ENCODE measurements at places on chromosomes 5 and 9.
A peak's percentile ranks its signal among the peaks of the same experiment; 100 is the strongest.

DNA sequence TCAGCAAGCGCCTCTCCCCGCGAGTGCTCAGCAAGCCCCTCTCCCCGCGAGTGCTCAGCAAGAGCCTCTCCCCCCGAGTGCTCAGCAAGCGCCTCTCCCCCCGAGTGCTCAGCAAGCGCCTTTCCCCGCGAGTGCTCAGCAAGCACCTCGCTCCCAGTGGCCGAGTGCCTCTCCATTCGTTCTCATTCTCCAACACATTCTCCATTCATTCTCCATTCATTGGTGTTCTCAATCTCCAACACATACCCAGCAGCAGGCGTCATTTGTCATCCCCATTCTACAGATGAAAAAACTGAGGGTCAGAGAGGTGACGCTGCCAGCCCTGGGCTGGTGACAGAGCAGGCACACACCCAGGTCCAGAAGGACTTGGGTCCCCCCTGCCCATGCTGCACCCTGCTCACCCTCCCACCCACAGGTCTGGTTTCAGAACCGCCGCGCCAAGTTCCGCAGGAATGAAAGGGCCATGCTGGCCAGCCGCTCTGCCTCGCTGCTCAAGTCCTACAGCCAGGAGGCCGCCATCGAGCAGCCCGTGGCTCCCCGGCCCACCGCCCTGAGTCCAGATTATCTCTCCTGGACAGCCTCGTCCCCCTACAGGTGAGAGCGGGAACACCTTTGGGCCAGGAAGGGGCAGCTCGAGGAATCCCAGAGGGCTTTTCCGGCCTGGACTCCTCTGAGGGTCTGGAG lies 32.5 kb downstream of the PTGES start:
- DNase-seq: peak; percentile 56

DNA sequence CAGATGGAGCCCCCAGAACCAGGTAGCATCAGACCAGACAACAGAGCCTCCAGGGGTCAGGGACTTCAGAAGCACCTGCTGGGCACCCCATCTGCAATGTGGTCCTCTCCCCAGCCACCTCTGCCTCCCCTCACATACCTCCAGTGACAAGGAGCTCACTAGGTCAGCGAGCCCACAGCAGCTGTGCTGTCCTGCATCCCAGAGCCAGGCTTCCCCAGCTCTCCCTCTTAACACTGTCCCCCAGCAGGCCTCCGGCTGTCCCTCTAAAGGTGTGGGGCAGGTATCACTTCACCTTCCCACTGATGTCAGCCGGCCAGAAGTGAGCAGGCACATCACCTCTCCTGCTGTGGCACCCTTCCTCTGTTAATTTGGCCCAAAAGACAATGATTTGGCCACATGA lies 83.6 kb downstream of the LMX1B start:
- DNase-seq: no peak

DNA sequence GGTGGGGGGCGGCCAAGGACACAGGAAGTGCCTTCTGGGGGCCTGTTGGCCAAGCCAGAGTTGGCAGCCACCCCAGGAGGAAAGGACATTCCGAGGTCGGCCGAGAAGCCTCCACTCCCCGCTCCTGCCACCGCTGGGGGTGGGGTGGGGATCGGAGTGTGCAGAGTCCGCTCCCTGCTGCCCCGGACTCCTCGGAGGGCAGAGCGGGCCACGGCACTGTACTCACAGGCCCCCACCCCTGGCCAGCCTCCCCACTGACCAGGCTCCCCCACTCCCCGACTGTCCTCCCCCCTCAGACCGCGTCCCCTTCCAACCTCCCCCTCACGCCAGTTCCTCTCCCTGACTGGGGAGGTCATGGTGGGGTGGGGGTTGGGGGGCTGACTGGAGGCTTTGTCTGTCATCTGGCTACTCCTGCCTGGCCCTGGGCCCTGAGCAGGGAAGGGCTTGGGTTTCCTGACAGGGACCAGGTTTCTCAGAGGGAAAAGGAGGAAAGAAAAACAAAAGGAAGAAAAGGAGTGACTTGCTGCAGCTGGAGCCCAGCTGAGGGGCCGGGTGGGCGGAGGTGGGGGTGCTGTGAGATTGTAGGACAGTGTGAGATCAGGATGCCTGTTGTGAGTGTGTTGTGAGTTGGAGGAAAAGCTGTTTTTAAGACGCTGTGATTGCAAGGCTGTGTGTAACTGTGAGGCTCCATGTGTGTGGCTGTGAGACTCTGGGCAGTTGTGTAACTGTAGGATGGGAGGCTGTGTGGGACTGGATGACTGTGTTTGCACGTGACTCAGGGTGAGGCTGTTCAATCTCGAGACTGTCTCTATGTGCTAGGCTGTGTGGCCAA lies 29.7 kb downstream of the CNTFR start:
- no peak for DNase-seq

- no peak for DNase-seq
Observed at GRCh38 chr5:102853680-102854079, 98.6 kb downstream of the PAM start.

GRCh38 chr9:32200896-32201295 lies 183.5 kb upstream of the ACO1 start:
- DNase-seq: no peak

GRCh38 chr9:92036411-92036746 lies 78.8 kb downstream of the SPTLC1 start:
- DNase-seq: no peak

DNA sequence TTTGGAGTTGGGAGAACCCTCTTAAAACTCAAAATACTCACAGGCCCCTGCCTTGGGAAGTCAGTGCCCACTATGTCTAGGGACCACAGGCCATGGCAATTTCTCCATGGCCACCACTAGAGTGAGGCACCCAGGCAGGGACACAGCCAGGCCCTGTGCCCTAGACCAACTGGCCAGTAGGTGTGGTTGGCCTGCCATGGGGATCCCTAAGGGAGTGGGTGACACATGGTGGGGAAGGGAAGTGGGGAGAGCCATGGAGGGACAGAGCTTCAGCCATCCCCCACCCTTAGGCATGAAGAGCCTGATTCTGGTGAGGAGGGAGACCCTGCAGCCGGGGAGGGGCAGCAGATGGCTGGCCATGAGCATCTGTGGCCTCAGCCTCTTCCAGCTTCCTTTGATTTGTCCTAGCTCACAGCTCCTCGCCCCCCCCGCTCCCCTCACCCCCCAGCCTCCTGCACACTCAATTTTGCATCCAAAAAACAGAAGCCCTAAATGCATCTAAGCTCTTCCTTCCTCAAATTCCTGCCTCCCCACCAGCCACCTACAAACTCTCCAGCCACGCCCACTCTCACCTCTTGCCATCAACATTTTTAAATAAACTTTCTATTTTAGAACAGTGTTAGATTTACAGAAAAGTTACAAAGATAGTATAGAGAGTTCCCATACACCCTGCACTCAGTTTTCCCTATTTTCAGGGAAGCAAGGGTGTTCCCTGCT lies 1.6 kb upstream of the DBN1 start:
- no peak for DNase-seq

GRCh38 chr5:102762095-102762534 lies 7.0 kb downstream of the PAM start:
- no peak for DNase-seq

DNA sequence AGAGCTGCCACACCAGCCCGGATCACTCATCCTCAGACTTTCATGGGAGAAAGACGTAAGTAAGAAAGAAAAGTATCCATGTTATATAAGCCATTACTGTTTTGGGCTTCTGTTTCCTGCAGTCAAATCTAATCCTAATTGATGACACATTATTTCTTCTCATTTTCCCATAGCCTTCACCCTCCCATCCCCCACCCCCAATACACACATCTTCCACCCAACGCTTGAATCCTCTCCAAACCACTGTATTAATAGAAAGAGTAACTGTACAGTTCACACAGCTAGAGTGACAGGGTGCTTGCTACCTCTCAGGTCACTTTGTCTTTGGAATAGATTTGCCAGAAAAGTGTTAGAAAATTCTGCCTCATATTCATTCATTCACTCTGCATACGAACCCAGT lies 69.3 kb upstream of the IL17B start:
- no peak for DNase-seq

- no peak for DNase-seq
Observed at GRCh38 chr9:37946971-37947370, 43.0 kb upstream of the SLC25A51 start.

GRCh38 chr5:32283539-32284377 lies 29.0 kb downstream of the MTMR12 start:
- DNase-seq: no peak

DNA sequence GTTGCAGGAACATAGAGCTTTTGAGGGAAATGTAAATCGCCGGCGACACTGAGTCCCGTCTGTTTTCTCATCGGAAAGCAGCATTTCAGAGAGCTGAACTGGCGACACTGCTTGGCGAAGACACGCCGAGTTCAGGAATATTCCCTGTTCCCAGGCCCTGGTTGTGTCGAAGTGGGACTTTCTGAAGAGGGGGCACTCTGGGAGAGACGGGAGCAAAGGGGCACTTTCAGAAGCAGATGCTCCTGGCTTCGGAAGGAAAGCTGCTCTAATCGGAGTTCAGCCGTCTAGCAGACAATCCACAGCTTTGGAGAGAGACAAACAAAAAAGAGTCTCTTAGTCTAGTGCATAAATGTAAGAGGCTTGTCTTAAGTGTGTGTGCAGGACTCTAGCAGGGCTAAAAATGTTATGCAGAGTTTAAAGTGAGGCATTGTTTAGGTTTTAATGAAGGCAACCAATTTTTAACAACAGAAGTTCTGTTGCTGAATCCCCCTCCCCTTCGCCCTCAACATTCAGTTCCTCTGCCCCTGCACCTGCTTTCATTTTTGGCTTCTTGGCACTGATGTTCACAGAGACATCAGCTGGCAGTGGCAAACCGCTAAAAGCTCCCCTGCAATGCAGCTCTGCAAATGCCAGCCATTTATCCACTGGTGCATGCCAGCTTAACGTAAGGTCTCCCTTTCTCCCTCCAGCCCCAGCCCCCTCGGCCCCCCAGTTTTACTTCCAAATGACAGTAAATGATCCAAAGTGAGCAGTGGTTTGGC lies 289.5 kb upstream of the MPDZ start:
- DNase-seq: no peak
